ENCODE measurements at places on chromosomes 7 and 10.

DNA sequence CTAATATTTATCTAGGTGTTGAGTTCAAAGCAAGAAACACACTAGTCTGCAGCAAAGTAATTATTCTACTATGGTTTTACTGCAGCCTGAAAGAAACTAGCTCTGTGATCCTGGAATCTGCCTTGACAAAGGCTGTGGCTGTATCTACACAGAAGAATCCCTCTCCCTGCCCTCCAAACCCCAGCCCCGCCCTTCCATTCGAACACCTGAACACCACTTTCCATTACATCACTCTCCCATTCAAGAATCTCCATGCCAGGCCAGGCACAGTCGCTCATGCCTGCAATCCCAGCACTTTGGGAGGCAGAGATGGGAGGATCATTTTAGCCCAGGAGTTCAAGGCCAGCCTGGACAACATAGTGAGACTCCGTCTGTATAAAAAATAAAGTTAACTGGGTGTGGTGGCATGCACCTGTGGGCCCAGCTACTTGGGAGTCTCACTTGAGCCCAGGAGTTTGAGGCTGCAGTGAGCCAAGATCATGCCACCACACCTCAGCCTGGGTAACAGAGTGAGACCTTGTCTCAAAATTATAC lies 23.3 kb downstream of the LRRC20 start:
- peak; percentile 1 for DNase-seq

- DNase-seq, result no peak
These were observed 220.1 kb upstream of the FZD1 start for GRCh38 chr7:91043924-91044645.

DNA sequence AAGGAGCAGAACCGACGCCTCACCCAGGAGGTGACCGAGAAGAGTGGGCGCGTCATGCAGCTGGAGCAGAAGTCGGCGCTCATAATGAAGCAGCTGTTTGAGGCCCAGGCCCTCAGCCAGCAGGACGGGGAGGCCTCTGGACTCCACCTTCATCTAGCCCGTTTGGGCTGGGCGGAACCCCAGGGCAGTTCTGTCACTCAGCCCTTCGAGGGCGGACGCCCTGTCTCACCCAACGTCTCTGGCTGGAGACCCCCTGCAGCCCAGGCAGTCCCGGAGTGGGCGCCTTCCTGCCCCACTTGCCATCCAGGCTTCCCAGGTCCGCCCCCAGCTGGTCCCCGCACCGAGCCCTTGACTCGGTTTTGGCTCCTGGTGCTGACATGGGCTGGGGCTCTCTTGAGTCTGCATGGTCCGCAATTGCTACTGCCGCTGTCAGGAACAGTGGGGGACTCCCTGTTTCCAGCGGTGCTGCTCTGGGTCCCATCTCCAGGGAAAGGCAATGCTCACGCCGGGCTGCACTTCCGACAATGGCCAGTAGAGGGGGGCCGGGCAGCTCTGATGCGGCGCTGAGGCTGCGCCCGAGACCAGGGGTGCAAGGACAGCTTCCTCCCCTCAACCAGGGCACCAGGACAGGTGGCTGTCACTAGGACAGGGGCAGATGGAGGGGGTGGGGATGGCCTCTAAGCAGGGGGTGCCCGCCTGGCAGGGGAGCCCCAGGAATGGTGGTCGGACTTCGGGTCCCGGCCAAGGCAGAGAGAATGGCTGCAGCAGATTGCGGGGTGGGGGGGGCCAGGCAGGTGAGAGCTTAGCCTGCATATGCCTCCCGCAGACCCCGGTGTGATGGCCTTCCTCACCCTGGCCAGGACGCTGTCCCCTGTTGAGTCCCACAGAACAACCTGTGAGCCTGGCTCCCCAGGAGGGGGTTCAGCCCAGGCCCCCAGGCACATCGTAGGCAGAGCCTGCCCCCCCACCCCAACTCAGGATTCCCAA lies 71.2 kb upstream of the KCTD7 start:
- DNase-seq, result peak; percentile 54

DNA sequence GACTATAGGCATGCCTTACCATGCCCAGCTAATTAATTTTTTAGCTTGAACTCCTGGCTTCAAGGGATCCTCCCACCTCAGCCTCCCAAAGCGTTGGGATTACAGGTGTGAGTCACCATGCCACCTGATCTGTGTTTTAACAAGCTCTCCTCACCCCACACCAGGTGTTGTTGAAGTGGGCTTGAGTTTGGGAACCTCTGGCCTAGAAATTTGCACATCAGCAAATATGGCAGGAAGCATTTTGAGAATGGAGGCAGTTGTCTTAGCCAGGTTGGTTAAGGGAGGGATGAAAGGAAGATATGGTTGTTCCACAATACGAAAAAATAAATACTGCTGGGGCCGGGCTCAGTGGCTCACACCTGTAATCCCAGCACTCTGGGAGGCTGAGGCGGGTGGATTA lies 433.1 kb downstream of the TYW1 start:
- DNase-seq, result no peak

DNA sequence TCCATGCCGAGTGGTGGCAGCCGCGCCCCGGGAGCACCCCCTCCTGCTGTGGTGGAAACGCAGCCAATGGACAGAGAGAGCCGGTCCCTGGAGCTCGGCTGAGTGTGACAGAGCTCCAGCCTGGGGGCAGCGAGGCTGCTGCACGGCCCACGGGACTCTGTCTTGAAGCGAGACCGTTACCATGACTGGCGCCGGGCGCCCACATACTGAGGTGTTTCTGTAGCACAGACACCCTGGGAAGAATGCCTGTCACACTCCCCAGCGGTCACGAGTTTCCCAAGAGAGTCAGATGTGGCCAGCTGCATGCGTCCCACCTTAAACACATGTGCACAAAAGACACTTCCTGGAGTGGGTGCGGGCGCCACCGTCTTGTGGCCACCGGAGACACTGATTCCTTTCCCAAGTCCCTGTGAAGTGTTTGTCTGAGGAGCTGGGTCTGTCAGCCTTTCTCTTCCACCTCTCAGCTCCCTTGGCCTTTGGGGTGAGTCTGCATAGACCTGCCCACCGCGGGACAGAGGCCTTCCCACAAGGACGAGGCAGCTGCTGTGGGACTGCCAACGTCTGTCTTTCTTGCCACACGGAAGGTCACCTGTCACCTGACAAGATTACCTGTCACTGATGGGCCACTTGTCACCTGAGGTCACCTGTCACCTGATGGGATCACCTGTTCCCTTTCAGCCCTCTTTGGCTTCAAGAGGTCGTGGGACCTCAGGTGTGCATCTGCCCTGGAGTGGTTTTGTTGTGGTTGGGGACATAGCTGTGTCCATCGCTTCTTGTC lies 94.6 kb downstream of the DNAJB6 start:
- DNase-seq, result no peak

DNA sequence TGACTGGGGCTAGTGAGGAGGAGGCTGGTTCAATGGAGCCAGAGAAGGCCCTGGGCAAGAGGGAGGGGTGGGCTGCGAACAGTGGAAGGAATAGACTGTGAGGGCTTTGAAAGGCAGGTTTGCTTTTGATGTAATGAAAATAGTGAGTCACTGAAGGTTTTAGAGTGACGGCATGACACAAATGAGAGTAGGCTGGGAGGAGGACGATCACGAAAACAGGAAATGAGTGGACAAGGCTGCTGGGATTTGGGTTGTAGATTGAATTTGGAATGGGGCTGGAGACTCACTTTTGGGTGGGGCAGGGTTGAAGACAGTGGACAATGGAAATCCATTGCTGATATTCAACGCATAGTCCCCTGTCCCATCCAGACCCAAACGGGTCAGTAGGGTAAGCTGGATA lies 139.6 kb downstream of the CDH23 start:
- DNase-seq, result no peak

- DNase-seq, result no peak
These were observed 146.7 kb upstream of the COL1A2 start for GRCh38 chr7:94247970-94248369.

- DNase-seq, result no peak
These were observed 8.5 kb upstream of the NFE2L3 start for GRCh38 chr7:26143298-26144048.

DNA sequence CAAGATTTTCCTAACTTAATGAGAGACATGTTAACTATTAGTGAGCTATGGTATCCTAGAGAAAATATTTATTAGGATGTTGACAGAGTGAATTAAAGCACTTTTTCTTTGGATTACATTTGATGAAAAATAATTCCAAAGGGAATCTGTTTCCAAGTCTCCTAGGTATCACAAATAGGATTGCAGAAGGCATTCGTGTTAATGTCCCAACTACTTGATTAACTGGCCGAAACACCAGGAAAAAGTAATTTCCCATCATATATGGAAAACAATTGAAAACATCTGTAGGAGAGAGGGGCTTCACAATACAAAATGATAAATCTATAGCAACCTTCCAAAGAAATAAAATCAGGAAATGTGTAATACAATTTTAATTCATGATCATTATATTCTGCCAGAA lies 406.7 kb downstream of the PARD3 start:
- DNase-seq, result no peak

- DNase-seq, result no peak
These were observed 69.0 kb upstream of the WNT16 start for GRCh38 chr7:121259826-121260225.

DNA sequence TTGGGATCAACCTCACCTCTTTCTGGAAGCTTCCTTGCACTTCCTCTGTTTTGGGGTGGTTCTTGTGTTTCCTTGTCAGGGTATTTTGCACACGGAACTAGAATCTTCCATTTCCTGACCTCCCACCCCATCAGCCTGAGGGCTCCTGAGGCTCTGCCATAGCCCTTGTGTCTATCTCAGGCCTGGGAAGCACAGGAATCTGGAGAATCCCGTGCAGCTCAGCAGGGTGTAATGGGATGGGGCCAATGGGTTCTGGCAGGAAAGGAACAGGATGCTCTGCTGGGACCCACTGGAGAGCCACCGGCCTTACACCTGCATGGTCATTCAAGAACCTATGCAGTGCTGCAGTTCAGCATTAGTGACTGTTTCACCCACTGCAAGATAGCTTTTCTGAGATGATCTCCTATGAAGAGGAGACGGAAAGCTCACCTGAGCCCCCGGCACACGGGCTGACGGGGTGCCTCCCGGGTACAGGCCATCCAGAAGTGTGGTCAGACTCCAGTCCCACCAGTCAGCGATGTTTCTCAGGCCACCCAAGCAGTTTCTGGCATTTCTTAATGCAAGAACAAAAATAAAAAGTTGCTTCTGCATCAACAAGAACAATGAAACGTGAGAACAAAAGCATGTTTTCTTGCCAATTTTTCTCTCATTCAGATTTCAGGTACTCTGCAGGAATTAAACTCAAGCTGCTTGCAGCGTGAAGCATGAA lies 133.2 kb downstream of the PKD1L1 start:
- no peak for DNase-seq

- no peak for DNase-seq
These were observed 53.8 kb upstream of the SLC16A12 start for GRCh38 chr10:89589101-89589720.

- DNase-seq, result no peak
These were observed 66.4 kb downstream of the IKZF1 start for GRCh38 chr7:50370884-50371283.

DNA sequence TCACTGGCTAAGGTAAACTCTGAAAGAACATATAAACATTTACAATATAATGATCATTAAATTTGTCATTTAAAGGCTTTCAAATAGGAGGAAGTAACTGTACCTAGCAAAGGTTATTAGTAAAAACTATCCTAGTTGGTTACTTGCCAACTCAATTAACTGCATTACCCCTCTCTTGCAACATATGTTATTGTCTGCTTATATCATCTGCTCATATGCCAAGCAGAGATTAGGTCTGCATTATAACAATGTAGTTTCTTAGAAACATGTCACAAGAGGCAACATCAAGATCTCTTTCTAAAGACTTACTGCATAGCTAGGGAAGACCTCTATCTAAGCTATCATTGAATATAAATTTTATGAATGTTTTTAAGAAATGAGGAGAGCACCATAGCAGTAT lies 132.5 kb downstream of the RELN start:
- no peak for DNase-seq

All from heart left ventricle (tissue), 16 donors.